HuH-7.5 (cell line): ENCODE measurements at places on chromosomes 4 and X.

- DNase-seq, result no peak
These were observed 94.5 kb downstream of the AFF1 start for GRCh38 chr4:87029356-87029755.

- DNase-seq, result no peak
These were observed 103.5 kb upstream of the OTUD4 start for GRCh38 chr4:145283909-145284308.

GRCh38 chrX:95318882-95319281 is 1365.8 kb upstream of the DIAPH2 start:
- DNase-seq, result no peak

GRCh38 chrX:675955-676295 is 45.3 kb downstream of the SHOX start:
- DNase-seq, result no peak

GRCh38 chr4:163263606-163264005 is 68.8 kb downstream of the NPY1R start:
- no peak for DNase-seq

DNA sequence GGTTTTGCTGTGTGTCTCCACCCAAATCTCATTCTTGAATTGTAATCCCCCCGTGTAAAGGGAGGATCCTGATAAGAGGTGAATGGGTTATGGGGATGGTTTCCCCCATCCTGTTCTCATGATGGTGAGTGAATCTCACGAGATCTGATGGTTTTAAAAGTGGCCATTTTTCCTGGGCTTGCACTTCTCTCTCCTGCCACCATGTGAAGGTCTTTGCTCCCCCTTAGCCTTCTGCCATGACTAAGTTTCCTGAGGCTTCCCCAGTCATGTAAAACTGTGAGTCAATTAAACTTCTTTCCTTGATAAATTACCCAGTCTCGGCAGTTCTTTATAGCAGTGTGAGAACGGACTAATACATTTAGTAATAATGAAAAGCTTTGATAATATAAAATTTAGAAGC is 46.9 kb downstream of the ANTXR2 start:
- DNase-seq, result no peak

GRCh38 chrX:140501321-140501720 is 3.5 kb downstream of the SOX3 start:
- DNase-seq, result no peak

DNA sequence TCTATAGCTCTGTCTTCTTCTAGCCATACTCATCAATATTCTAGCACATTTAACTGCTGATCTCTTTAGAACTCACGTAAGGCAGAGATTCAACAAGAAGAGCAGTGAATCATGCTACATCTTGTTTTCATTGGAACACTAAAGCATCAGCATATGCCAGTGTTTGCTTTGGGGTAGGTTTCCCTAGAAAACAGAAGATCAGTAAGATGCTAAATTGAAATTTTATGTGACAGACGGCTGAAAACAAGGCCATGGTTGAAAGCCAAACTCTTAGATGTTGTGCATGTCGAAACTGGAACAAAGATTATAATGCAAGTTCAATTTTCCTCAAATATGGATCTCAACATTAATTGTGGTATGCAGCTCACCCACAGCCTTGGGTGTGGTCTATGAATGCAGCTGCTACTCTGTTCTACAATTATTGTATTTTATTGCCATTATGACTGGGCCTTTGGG is 107.6 kb downstream of the PDLIM5 start:
- no peak for DNase-seq

GRCh38 chrX:7943600-7944245 is 16.5 kb upstream of the PNPLA4 start:
- no peak for DNase-seq
